ENCODE measurements at places on chromosomes 2 and 18.

DNA sequence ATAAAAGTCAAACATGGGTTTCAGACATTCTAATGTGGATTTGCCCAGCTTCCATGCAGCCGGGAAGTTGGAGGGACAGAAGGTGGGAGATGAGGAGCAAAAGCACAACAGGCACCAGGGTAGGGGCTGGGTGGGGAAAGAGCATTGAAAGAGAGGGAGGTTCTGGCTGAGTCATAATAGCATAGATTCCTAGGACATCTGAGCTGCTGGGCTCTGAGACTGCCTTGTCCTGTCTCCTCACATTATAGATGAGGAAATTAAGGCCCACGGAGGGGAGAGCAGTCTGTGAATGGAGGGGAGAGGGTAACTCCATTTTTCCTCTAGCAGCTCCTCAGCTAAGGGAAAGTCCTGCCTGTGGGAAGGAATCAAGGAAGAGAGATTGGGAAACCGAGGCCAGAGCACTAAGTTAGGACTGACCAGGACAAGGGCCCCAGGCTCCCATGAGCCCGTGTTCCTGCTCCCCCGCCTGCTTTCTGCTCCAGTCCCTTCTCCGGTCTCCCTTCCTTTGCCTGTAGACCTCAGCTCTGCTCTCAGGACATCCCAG lies 26.2 kb downstream of the SH2D6 start:
- DNase-seq, result no peak

DNA sequence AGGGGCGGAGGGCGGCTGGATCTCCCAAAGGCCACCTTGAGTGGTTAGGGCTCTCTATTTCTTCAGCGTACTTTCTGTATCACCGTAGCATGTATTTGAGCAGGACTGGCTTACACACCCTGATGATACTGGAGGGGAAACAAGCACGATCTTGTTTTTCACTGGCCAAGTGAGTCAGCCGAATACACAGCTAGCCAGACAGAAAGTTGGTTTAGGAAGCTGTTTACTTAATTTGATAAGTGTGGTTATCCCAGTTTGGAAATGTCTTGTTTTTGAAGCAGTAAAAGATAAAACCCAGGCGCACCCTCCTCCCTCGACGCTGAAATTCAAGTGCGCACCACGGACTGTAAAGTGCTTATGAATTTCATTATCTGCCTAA lies 582 bp downstream of the RIOK3 start:
- DNase-seq, result no peak

DNA sequence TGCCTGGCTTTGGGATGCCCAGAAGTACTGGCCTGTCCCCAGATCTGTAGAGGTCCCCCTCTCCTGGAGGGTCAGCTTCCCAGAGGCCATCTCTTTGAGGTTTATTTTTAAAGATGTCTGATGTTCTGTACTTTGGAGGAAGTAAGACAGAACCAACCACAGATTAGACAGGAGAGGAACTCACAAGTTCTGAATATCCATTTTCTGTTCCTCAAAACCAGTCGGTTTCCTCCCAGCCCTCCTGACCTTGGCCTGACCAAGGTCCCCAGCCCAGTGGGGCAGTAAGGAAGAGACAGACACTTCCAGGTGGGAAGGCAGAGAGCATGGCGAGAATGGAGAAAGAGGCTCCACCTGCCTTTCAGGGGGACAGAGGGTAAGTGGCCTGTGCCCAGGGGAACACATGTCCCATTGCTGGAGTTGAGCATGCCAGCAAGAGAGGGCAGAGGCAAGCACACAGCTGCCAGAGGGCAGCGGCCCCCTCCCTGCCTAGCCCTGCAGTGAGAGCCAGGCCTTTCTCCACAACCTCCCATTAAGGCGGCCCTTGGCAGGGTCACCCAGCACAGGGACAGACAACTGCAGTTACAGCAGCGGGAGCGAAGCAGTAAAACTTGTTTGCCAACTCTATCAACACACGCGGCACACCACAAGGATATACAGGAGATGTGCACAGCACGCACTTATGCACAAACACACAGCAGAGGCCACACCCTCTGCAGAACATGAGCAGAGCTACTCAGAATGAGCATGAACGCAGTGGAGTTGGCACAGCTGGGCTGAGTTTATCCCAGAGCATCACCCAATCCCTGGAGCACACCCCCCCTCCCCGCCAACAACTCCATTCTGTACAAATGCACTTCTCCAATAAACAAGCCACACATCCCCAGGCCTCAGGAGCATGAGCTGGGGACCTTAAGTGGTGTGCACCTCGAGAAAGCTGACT lies 18.5 kb upstream of the SEMA4C start:
- DNase-seq, result no peak

DNA sequence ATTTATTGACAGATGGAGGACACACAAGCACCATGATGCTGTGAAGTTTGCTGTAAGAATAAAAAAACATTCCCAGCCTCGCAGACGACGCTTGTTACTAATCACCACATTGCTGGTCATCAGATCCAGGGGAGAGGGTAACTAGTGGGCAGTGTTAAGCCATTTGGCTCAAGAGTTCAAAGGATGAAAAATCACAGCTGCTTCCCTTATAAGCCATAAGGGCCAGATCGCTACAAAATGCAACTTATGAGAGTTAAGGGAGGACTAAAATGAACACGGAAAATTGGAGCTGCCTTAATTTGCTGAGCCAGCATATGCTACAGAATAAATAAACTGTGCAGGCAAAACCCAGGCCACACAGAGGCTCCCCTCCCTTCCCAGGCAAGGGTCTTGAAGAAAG lies 522.6 kb downstream of the TDRD15 start:
- no peak for DNase-seq

- DNase-seq, result no peak
Measured at GRCh38 chr2:108986916-108987510, 2.0 kb downstream of the EDAR start.

DNA sequence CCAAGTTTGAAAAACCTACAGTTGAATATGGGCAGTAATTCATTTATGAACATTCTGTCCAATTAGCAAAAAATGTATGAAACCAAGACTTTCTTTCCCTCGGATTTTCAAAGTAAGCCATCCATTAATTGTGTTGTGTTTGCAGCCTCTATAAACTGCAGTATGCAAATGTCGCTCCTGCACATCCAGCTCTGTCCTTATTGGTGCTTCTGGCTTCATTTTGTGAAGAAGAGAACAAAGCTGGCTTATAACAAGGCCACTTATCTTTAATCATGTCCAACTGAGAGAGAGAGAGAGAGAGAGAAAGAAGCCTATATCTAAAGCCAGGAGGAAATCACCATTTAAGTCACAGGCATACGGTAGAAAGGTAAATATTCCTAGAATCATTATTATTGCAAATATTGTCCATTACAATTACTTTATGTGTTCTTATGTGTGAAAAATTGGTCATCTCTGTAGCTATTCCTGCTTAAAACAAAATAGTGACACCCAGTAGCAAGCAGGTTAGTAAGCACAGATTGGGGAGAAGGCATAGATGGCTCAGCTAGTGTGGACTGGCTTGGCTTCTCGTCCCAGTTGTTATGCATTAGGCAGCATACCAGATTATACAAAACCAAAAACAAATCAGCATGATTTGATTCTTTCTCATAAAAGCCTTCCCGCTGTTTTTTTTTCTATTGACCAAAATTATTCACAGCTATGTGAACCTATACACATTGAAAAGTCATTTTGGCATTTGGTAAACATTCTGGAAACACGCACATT lies 726.4 kb upstream of the SOX11 start:
- DNase-seq, result no peak

DNA sequence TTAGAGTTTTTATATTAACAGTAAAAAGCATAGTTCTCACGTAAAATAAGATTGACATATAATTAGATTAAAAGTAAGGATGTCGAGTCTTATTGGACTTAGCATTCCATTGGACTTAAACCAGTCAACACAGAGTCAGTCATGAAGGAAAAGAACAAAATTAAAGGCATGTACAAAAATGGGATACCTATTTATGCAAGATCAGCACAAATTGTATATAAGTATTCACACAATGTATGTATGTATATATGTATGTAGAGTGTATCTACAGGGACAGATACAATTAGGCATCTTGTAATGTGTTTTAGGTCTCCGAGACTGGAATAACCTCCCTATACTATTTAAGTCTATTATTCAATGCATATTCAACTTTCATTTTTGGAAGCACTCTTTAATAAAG lies 419.1 kb downstream of the PARD3B start:
- no peak for DNase-seq

DNA sequence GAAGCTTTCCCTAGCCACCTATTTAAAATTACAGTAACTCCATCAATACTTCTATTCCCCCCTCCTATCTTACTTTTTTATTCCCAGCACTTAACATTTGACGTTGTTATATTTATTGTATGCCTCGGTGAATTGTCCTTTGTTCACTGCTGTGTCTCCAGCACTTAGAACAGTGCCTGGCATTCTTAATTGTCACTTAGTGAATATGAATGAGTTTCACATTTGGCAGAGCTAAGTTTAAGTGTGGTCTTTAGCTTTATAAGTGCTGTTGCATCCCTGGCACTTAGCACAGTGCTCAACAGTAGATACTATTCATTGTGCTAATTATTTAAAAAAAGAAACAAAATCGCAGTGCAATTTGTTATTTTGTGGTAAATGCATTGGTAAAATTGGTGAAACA lies 1.7 kb downstream of the RMP24 start:
- DNase-seq, result no peak

- DNase-seq, result no peak
Measured at GRCh38 chr2:192122141-192122540, 72.6 kb downstream of the TMEFF2 start.

DNA sequence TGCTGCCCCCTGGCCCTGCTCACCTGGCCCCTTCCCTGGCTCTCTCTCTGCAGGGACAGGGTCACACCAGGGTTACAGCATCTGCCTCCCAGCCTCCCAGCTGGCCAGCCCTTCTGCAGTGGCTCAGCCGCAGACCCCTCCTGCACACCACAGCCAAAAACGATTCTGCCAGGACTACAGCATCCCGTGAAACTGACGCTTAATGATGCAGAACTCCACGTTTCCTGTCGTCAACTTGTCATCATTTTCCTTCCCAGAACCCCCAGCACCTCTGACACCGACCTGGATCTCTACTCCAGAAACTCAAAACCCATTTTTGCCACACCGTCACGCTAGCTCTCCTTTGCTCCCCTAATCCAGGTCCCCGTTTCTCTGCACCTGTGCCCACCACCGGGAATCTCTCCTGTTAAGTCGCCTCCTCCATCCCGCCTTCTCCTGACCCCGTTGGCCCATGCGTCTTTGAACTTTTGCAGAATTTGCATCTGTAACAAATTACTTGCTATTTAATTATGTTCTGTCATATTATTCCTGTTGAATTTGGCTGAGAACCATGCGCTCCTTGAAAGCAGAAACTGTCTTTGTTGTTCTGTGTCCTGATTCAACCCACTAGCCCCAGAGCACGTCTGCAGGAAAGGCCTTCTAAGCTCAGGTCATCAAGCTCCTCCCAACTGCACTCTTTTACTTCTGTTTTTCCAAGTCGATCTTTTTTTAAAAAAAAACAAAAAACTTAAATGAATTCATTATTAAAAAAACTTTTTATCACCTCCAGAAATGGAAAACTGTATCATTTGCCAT lies 173.2 kb upstream of the COPS8 start:
- no peak for DNase-seq

GRCh38 chr18:62566818-62567217 lies 44.0 kb downstream of the ZCCHC2 start:
- no peak for DNase-seq

- no peak for DNase-seq
Measured at GRCh38 chr2:137968477-137969417, 4.5 kb downstream of the HNMT start.

GRCh38 chr2:33108483-33109443 lies 162.0 kb downstream of the LTBP1 start:
- DNase-seq, result no peak

GRCh38 chr2:44807201-44808025 lies 134.1 kb upstream of the SIX3 start:
- DNase-seq, result no peak

GRCh38 chr18:31105733-31106132 lies 3.5 kb upstream of the DSC2 start:
- DNase-seq, result no peak

DNA sequence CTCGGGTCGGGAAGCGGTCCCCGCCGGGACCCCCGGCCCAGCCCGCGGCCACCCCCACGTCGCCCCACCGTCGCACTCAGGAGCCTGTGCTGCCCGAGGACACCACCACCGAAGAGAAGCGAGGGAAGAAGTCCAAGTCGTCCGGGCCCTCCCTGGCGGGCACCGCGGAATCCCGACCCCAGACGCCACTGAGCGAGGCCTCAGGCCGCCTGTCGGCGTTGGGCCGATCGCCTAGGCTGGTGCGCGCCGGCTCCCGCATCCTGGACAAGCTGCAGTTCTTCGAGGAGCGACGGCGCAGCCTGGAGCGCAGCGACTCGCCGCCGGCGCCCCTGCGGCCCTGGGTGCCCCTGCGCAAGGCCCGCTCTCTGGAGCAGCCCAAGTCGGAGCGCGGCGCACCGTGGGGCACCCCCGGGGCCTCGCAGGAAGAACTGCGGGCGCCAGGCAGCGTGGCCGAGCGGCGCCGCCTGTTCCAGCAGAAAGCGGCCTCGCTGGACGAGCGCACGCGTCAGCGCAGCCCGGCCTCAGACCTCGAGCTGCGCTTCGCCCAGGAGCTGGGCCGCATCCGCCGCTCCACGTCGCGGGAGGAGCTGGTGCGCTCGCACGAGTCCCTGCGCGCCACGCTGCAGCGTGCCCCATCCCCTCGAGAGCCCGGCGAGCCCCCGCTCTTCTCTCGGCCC lies 13.6 kb downstream of the SPEG start:
- no peak for DNase-seq

DNA sequence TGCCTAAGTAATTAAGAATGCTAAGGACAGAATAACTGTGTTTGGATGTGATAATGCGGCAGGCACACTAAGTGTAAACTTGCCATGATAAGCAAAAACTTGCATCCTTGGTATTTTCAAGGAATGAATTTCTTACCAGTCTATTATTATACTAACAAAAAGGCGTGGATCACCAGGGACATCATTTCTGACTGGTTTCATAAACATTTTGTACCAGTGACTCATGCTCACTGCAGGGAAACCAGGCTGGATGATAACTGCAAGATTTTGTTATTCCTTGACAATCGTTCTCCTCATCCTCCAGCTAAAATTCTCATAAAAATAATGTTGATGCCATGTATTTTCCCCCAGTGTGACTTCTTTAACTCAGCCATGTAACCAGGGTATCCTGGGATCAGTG lies 289.5 kb downstream of the CDCA7 start:
- DNase-seq, result no peak

DNA sequence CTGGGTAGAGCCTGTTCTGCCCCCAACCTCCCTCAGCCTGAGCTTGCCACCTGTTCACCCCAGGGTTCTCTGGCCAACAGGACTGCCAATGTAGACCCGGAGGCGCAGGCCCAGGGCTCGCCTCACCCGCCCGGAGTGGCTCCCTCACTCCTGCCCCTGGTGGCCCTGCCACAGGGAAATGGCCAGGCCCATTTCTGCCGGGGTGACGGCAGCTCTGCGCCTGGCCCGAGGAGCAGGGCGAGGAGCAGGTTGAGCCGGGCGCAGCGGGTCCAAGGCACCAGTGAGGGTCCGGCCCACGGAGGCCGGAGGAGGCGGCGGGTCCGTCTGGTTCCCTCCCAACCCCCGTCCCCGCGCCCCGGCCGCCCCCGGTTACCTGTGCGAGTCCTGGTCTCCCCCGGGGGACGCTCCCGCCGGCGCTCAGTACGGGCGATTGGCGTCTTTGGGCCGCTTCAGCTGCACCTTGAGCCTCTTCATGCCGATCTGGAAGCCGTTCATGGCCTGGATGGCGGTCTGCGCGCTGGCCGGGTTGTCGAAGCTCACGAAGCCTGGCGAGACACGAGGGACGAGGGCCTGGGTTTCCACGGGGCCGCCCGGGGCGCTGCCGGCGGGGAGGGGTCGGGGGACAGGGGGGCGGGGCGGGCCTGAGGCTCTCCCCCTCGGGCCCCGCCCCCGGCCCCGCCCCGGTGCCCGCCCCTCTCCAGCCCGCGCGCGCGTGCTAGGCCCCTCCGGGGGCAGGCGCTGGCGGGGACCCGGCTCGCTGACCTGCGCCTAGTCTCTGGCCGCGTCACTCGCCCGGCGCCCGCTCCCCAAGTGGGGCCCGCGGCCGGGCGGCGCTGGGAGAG lies 312.0 kb downstream of the CELF4 start:
- peak; percentile 56 for DNase-seq
